Activated CD4-positive, alpha-beta memory T cell treated with anti-CD3 and anti-CD28 coated beads for 36 hours (primary cell): ENCODE measurements at places on chromosomes 2 and 18.

GRCh38 chr2:105261061-105261460, 19.5 kb downstream of the GPR45 start:
- no peak overlapping the region for H3K27ac ChIP-seq
- H3K4me1 ChIP-seq, result no peaks in the 10 kb centered on the region
- H3K4me3 ChIP-seq, result no peak overlapping the region
- H3K27me3 ChIP-seq, result no peaks in the 10 kb centered on the region

DNA sequence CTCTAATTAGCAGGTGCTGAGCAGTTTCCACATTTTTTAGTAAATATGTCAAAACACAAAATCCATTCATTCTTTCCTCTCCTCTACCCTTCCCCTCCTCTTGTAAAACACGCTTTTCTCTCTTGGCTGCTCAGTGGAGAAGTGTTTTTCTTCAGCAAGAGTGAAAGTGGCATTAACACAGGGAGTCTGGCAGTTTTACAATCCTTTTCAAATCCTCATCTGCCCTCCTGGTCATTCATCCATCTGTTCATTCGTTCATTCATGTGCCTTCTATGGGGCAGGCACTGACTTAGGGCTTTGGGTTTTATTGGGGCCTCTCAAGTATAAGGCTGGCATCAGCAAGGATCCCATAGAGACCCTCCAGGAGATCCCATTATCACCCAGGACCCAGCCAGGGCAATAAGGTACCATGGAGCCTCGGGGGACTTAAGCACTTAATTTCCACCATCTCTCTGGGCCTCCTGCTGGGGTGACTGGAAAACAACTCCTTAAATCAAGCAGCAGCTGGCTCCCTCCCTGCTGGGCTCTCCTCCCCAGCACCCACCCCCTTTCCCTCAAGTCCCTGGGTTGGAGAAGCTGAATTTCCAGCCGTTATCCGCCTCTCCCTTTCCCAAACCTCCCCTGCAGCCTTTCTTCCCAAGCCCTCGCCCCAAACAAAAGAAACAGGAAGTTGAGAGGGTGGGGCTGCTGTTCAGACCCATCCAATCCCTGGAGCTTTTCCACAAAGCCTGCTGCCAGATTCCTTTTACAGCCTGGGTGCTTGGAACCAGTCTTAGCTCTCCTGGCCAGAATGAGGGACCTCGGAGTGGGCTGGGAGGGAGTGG, 32.6 kb downstream of the MARCHF4 start:
- no peak for DNase-seq
- H3K27me3 ChIP-seq, result no peaks in the 10 kb centered on the region
- H3K27ac ChIP-seq, result no peak overlapping the region
- H3K36me3 ChIP-seq, result no peaks in the 10 kb centered on the region

GRCh38 chr18:26956863-26957262, 91.4 kb upstream of the AQP4 start:
- H3K36me3 ChIP-seq, result no peaks in the 10 kb centered on the region
- H3K4me1 ChIP-seq, result no peaks in the 10 kb centered on the region
- H3K27me3 ChIP-seq, result no peaks in the 10 kb centered on the region
- no peak overlapping the region for H3K27ac ChIP-seq
- no peak overlapping the region for H3K4me3 ChIP-seq
- no peak for DNase-seq

DNA sequence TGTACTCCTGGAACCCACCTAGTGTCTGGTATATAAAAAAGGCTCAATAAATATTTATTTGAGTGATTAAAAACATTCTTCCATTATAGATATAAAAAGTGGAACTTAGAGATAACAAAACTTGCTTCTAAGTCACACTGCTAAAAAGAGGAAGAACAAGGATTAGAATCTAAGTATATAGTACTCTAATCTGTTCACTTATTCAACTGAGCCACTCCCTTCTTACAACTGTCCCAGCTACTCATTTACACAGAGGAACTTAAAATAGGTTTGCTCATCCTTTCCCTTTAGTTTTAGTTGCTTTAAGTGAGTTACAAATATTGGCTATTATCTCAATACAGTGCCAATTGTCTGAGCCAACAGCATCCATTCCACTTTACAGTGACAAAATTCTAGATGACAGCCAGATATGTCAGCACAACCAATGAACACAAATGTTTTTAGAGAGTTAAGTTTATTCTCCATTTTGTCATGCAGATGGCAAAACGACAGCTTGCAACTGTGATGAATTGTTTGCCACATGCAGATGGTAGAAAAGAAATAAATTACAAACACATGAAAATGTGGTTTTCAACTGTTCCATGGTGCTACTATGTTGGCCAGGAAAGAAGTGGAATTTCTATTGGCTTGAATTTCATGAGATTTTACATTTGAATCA, 280.7 kb upstream of the ZC3H15 start:
- H3K4me3 ChIP-seq, result no peak overlapping the region
- no peaks in the 10 kb centered on the region for H3K36me3 ChIP-seq
- H3K4me1 ChIP-seq, result no peaks in the 10 kb centered on the region
- H3K27ac ChIP-seq, result no peak overlapping the region

- no peak overlapping the region for H3K27ac ChIP-seq
- H3K27me3 ChIP-seq, result peaks cover 4% of the 10 kb centered on the region
- no peaks in the 10 kb centered on the region for H3K36me3 ChIP-seq
- H3K4me3 ChIP-seq, result no peak overlapping the region
These were observed 112.2 kb upstream of the NABP1 start for GRCh38 chr2:191565647-191566198.

- no peak overlapping the region for H3K27ac ChIP-seq
- H3K27me3 ChIP-seq, result peaks cover 15% of the 10 kb centered on the region
- H3K4me3 ChIP-seq, result no peak overlapping the region
- H3K4me1 ChIP-seq, result no peaks in the 10 kb centered on the region
- H3K36me3 ChIP-seq, result no peaks in the 10 kb centered on the region
These were observed 20.5 kb upstream of the LRPPRC start for GRCh38 chr2:44016282-44016681.

GRCh38 chr2:208373460-208374089, 33.0 kb upstream of the PTH2R start:
- no peaks in the 10 kb centered on the region for H3K4me1 ChIP-seq
- H3K4me3 ChIP-seq, result no peak overlapping the region
- no peaks in the 10 kb centered on the region for H3K36me3 ChIP-seq
- H3K27ac ChIP-seq, result no peak overlapping the region
- peaks cover 6% of the 10 kb centered on the region for H3K27me3 ChIP-seq

- no peak overlapping the region for H3K4me3 ChIP-seq
- H3K27ac ChIP-seq, result no peak overlapping the region
- H3K36me3 ChIP-seq, result no peaks in the 10 kb centered on the region
- no peaks in the 10 kb centered on the region for H3K27me3 ChIP-seq
These were observed 342.0 kb upstream of the DLGAP1 start for GRCh38 chr18:4797002-4797685.

- H3K27me3 ChIP-seq, result no peaks in the 10 kb centered on the region
- peaks cover 25% of the 10 kb centered on the region for H3K4me1 ChIP-seq
- no peak overlapping the region for H3K4me3 ChIP-seq
- no peak for DNase-seq
- no peak overlapping the region for H3K27ac ChIP-seq
These were observed 11.2 kb upstream of the PUM2 start for GRCh38 chr2:20361893-20362292.

GRCh38 chr2:56185101-56185581, 1.4 kb downstream of the CCDC85A start:
- DNase-seq, result no peak
- no peaks in the 10 kb centered on the region for H3K36me3 ChIP-seq
- peaks cover 8% of the 10 kb centered on the region for H3K4me1 ChIP-seq

- no peaks in the 10 kb centered on the region for H3K4me1 ChIP-seq
- no peak overlapping the region for H3K4me3 ChIP-seq
- no peak for DNase-seq
- peaks cover under 1% of the 10 kb centered on the region for H3K36me3 ChIP-seq
These were observed 29.1 kb downstream of the ID2 start for GRCh38 chr2:8710951-8711350.

GRCh38 chr2:211408483-211408891, 852.1 kb downstream of the CPS1 start:
- H3K36me3 ChIP-seq, result no peaks in the 10 kb centered on the region
- no peaks in the 10 kb centered on the region for H3K27me3 ChIP-seq
- no peak for DNase-seq
- H3K4me3 ChIP-seq, result no peak overlapping the region
- no peak overlapping the region for H3K27ac ChIP-seq
- H3K4me1 ChIP-seq, result no peaks in the 10 kb centered on the region

DNA sequence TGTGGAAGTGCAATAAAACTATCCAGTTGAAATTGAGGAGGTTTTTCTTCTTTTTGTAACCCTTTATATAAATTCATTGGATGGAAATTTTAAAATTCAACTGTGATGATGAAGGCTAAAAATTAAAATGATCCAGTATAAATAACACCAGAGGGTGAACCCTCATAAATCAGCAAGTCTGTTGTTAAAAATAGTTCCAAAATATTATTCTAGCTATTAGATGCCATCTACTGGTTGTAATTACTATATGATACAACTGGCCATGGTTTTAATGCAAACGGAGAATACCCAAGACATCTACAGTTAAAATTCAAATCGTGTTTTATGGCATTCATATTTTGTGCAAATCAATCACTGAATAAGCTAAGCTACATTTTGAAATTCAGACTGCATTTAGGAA, 53.8 kb downstream of the TMEM200C start:
- peaks cover 3% of the 10 kb centered on the region for H3K27me3 ChIP-seq
- no peak for DNase-seq
- H3K4me1 ChIP-seq, result no peaks in the 10 kb centered on the region
- no peak overlapping the region for H3K27ac ChIP-seq
- H3K36me3 ChIP-seq, result no peaks in the 10 kb centered on the region
- no peak overlapping the region for H3K4me3 ChIP-seq

DNA sequence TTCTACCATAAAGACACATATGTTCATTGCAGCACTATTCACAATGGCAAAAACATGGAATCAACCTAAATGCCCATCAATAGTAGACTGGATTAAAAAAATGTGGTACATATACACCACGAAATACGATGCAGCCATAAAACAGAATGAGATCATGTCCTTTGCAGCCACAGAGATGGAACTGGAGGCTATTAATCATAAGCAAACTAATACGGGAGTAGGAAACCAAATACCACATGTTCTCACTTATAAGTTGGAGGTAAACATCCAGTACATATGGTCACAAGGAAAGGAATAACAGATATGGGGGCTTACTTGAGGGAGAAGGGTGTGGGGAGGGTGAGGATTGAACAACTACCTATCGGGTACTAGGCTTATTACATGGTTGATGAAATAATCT, 7.7 kb downstream of the HMSD start:
- no peak for DNase-seq
- H3K27me3 ChIP-seq, result peaks cover 30% of the 10 kb centered on the region
- H3K27ac ChIP-seq, result no peak overlapping the region

GRCh38 chr18:475202-476031, 25.1 kb downstream of the COLEC12 start:
- H3K4me3 ChIP-seq, result no peak overlapping the region
- no peak for DNase-seq
- no peak overlapping the region for H3K27ac ChIP-seq
- no peaks in the 10 kb centered on the region for H3K4me1 ChIP-seq
- no peaks in the 10 kb centered on the region for H3K36me3 ChIP-seq
